Activated CD8-positive, alpha-beta memory T cell treated with anti-CD3 and anti-CD28 coated beads, Interleukin-2, amount 50 U/mL, for 48 hours (primary cell): ENCODE measurements at places on chromosomes 1 and 21.

GRCh38 chr1:196148367-196148970 lies 459.8 kb downstream of the KCNT2 start:
- DNase-seq = no peak

DNA sequence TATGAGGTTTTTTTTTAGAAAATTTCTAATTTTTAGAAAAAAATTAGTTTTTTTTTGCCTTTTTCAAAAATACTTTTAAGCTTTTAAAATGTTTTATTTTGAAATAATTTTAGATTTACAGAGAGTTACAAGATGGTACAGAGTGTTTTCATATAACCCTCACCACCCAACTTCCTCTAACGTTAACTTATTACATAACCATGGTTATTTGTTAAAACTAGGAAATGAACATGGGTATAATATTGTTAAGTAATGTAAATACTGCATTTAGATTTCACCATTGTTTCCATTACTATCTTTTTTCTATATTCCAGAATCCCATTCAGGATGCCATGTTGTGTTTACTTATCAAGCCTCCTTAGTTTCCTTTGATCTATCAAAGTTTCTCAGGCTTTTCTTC lies 45.2 kb upstream of the ST6GALNAC3 start:
- DNase-seq = no peak

GRCh38 chr1:173038875-173039554 lies 11.7 kb downstream of the TNFSF18 start:
- DNase-seq = no peak

DNA sequence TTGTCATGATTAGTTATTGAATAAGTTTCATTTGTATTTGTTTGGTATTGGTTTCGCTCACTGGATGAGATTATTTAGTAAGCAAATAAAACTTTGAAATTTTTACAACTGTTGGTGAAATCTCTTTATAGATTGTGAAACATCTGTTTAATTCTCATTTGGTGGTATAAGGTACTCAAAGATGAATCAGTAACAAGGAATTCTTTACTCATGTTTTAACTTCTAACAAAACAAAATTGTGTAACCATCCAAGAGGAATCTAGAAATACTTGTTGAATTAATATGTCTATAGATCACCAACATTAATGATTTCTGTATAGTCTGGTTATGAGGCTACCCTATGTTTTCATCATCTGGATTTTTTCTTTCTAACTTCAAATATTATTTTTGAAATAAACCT lies 62.8 kb upstream of the USP25 start:
- DNase-seq = no peak

- DNase-seq = no peak
Measured at GRCh38 chr1:184533049-184533448, 146.2 kb downstream of the C1orf21 start.

- DNase-seq = no peak
Measured at GRCh38 chr1:31769720-31770390, 5.7 kb upstream of the ADGRB2 start.

DNA sequence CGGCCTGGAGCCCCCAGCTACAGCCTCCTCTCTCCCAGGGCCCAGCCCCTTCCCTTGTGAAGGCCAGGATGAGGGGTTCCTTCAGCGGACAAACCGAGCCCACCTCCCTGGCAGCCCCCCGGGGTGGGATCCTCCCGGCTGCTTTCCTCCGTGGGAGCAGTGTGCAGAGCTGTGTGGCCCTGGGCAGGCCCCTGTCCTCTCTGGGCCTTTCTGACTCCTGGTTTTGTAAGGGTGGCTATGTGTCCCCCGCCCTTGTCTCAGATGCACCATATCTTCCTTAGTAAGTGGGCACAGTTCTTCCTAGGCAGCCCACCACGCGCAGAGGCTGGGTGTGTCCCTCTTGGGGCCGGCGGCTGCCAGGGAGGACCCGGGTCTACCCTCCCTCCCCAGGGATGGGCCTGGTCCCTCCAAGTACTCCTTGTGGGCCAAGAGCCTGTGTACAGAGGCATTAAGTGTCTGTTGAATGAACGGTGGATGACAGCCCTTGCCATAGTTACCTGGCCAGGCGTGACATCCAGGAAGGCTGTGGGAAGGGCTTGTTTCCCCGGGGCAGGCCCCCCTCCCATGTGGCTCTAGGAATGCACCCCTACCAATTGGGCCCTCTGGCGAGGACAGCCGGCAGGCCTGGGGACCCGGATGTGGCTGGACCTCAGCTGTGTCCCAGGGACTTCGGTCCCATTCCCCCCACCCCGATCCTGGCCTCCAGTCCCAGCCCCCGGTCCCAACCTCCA lies 3.8 kb downstream of the SMIM1 start:
- DNase-seq = no peak
